ENCODE measurements at places on chromosomes 11 and 22.

GRCh38 chr22:27801202-27801615 is 347 bp downstream of the MN1 start:
- DNase-seq, result no peak

DNA sequence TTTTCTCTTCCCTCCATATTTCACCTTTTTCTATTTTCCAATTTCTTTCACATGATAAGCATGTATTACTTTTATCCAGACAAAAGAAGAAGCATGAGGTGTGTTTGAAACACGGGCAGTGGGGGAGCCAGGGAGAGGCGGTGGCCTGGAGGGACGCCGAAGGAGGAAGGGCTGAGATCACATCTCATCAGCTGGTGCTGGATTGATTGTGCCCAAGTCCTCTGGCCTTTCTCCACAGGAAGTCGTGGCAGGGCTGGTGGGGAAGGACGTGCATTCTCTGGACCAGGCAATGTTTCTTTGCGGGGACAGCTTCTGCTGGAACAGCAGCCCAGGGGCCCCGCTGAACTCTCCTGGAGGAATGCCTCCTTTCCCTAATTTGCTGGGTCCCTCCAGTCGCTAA is 82.9 kb downstream of the MIAT start:
- no peak for DNase-seq

DNA sequence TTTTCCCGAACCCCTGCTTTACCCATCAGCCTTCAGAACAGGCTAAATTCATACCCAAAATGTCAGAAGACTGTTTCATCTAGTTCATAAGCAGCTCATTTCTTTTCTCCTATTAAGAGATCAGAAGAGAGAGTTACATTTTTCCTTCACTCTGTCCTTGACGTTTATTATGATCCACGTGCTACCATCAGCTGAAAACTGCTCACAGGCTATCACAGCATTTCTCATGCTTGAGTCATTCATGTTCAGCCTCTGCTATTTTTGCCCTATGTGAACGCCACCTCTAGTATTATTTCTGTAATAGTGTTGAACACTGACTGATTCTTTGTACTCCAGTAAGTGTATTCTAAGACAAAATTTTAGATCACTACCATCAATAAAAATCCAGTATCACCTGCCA is 51.9 kb downstream of the SLC1A2 start:
- DNase-seq, result no peak

- DNase-seq, result no peak
Observed at GRCh38 chr22:50723991-50724390, 14.0 kb upstream of the ACR start.

GRCh38 chr22:44286646-44287045 is 26.1 kb downstream of the SHISAL1 start:
- DNase-seq, result no peak

- DNase-seq, result no peak
Observed at GRCh38 chr11:116797816-116798215, 6.1 kb upstream of the APOA5 start.

GRCh38 chr11:111416231-111416960 is 37.3 kb upstream of the POU2AF1 start:
- DNase-seq, result no peak

DNA sequence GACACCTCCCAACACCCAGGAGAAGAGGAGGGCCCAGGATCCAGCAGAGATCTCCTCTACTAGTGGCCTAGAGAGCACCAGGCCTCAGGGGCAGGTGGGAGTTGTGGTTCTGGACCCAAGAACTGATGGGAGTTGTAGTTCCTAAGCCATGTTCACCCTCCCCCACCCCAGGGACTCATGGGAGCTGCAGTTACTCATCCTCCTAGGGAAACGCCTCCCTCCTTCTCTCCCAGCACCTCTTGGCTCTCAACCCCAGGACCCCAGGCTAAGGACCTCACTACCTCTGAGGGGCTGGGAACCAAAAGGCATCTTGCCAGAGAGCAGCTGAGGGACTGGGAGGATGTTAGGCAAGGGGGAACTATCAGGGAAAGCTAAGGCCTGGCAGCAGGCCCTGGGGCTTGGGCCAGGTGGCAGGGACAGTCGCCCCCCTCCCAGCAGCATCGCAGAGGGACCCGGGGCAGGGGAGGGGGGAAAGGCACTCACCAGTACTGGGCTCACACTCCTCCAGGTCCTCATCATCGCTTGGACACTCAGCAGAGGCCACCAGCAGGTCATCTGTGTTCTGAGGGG is 28.9 kb downstream of the SLC22A12 start:
- DNase-seq, result no peak

- no peak for DNase-seq
Observed at GRCh38 chr11:47378836-47379170, 456 bp upstream of the SPI1 start.

DNA sequence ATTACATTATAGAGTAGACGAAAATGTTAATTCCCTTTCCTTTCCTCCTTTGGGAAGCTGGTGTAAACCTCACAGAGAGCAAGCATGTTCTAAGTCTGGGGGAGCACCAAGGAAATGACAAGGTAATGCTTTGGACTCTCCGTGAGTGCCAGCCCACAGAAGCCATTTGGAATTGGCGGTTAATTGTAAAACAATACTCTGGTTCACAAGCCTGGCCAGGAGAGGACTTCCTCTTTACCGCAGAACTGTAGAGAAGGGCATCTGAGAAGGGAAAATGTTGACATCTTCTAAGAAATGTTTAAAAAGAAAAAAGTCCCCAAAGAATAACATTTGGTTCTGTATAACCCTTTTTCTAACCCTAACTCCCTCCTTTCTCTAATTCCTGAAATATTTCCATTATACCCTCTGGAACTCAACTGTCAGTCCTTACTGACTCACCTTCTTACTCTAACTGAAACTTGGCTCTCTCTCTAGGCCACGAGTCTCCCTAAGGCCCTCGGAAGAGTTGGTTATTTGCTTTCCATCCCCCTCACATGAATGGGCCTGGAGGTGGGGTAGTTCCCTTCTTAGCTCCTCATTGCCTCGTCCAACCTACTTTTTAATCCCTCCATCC is 379.8 kb downstream of the SOX6 start:
- DNase-seq, result no peak

DNA sequence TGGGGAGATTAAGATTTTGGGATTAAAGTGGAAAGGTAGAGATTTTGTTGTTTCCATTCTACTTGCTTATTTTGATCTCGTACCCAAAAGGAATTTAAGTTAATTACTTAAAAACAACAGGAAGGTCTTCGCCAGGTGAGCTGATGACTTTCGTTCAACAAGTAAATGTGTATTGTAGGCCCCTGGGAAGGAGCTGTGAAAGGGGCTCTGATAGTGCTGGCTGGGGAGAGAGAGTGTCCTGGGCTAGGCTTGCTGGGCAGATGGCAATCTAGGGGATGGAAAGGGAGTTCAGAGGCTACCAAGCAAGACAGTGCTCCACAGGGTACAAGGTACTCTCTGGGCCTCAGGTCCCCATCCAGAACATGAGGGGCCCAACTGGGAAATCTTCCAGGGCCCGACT is 189.4 kb downstream of the CEP164 start:
- no peak for DNase-seq

- DNase-seq, result peak; percentile 50
Observed at GRCh38 chr11:67240576-67241389, 25.5 kb upstream of the GRK2 start.

GRCh38 chr11:95791709-95792033 is 1.4 kb downstream of the CEP57 start:
- DNase-seq, result no peak

- DNase-seq, result no peak
Observed at GRCh38 chr11:2301631-2302305, at the start of the genes C11orf21 and TSPAN32. Gene C11orf21, minus strand, starts transcription at chr11:2301918. Its CDS starts 110 bp downstream, at chr11:2301808. Gene TSPAN32, plus strand, starts transcription at chr11:2302013. Its CDS starts 137 bp downstream, at chr11:2302150.

DNA sequence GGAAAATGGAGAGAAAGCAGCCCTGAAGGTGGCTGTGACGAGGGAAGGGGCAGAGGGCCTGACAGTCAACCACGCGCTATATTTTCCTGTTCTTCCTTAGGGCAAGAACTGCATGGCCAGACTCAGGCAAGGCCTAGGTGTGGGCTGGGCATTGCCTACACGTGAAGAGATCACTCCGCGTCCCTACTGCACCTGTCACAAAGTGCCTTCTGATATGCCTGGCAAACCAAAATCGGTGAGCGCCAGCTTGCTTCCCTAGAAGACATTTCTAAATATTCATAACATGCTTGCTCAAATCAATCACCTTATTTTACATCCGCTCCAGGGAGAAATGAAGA is 6.3 kb downstream of the TMEM121B start:
- no peak for DNase-seq

- DNase-seq, result no peak
Observed at GRCh38 chr11:134738581-134738980, 326.5 kb upstream of the B3GAT1 start.

- no peak for DNase-seq
Observed at GRCh38 chr11:86211619-86212018, 32.9 kb upstream of the EED start.

DNA sequence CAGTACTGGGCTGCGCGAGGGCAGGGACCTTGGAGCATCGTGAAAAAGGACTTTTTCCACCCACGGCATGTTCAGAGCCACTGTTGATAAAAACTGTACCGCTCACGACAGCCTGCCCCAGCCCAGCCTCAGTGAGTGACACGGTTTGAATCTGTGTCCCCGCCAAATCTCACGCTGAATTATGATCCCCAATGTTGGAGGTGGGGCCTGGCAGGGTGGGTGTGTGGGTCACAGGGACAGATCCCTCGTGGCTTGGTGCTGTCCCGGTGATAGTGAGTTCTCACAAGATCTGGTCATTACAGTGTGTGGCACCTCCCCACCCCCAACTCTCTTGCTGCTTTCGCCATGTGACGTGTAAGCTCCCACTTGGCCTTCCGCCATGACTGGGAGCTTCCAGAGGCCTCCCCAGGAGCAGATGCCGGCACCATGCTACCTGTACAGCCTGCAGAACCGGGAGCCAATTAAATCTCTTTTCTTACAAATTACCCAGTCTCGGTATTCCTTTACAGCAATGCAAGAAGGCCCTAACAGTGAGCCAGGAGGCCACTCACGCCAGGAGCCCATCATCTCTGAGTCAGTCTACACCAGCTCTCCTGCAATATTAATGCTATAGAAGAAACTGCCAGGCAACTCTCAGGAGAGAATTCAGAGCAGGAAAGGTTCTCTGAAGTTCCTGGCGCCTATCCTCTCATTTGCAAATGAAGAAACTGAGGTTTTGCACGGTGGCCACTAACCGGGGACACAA is 1.3 kb downstream of the TOLLIP start:
- no peak for DNase-seq

GRCh38 chr11:12454782-12455181 is 77.4 kb downstream of the PARVA start:
- DNase-seq, result no peak

GRCh38 chr11:61996933-61997332 is 29.5 kb upstream of the FTH1 start:
- DNase-seq, result no peak

GRCh38 chr11:36577373-36577772 is 9.6 kb downstream of the RAG1 start:
- DNase-seq, result no peak

DNA sequence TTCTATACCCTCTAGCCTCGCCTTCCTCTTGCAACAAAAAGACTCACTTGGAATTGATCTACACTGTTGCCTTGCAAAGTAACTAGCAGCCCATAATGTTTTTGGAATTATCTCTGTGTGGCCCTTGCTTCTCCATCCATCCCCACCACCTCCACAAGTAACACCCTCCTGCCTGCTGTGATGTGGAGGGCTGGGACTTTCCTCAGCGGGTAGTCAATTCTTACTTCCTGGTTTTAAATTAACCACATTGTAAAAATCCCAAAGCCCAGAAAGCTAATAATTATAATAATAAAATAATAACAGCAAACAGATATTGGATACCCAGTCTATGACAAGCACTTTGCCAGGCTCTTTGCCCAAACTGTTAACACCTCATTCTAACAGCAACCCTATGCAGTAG is 40.8 kb upstream of the GALNT18 start:
- DNase-seq, result no peak

DNA sequence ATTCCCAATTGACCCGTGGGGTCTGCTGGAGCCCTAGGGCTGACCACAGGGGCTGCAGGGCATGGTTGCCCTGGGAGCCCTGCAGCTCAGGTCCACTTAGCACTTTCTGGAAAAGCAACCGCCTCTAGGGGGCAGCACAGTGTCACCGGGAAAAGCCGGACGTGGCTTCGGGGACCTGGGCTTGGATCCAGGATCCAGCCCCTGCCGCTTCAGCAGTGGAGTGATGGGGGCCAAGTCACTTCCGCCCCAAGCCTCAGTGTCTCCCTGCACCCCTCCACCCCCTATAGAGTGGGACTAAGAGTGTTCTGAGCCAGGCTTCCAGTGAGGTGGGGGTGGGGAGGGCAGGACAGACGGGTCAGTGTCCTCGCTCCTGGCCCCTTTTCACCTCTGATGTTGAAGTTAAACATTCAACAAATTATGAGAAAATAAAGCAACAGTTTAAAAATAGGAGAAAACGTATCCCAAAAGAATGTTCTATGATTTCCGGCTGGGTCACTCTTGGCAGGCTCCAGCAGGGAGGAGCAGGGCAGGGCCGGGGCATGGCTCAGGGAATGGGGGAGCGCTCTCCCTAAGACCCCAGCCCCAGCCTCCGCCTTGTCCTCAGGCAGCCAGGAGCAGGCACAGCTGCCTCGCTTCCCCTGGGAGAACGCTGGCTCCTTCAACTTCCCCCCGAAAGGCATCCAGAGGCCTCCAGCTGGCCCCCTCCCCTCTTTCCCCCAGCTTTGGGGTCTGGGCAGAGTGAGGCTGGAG is 96.5 kb upstream of the FGF3 start:
- DNase-seq, result no peak

- no peak for DNase-seq
Observed at GRCh38 chr22:37803639-37804351, 3.9 kb upstream of the GCAT start.

Measured in stimulated activated CD8-positive, alpha-beta memory T cell treated with anti-CD3 and anti-CD28 coated beads, Interleukin-4, amount 100 ng/mL, for 1 hour (primary cell).